Cortex of kidney (tissue), 1 donor: ENCODE measurements at places on chromosomes 16 and 17.

DNA sequence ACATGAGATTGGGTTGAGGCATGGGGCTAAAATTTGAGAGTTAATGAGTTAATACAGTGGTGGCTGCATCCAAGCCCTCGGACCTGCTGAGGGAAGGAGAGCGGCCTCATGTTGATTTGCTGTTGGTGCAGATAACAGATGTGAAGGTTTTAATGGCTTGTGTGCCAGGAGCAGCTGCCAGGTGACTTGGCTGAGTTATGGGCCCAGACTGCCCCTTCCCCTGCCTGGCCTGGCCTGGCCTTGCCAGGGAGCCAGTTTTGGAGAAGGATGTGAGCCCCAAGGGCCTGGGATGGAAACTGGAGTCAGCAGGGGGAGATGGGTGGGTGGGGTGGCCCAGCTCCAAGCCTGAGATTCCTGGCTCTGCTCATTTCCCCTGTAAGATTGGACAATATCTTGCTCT is 230.1 kb downstream of the CBLN1 start:
- no peak for DNase-seq

- no peak for DNase-seq
These were observed 11.5 kb upstream of the PITPNA start for GRCh38 chr17:1573932-1574696.

DNA sequence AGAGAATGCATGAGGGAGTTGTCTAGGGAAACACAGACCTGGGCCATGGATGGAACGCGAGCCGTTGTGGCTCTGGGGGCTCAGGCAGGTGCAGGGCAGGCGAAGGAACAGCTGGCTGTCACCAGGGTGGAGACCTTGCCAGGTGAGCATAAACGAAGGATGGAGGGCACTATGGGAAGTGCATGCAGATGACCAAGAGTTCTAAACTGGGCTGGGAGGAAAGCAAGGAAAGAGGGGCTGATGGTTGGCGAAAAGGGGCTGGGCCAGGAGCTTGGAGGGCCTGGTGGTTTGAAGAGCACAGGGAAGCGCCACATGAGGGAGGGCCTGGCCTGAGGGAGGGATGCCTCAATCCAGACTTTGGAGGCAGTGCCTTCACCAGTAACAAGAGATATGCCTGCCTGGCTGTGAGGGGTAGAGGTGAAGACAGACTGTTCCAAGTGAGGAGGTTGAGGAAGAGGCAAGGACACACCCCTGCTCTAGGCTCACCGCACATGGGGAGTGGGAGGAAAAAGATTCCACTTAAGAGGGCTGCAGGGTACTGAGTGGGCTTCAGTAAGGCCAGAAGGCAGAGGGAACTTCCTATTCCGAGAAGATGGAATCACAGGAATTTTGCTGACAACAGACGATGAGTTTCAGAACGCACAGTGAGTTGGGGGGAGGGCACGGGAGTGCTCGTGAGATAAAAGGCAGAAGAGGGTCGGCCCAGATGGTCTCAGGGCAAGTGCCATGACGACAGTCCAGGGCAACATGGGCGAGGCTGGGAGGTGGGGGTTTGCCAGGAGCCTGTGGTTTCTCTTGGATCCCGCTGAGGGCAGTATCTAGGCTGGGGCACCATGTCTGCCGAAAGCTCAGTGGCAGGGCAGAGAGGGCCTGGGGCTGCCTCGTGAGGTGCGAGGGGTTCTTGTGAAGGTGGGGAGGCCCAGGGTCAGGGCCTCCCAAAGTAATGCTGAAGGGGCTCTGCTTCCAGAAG is 20.6 kb downstream of the B9D1 start:
- DNase-seq = no peak

- DNase-seq = no peak
These were observed 12.5 kb downstream of the DHODH start for GRCh38 chr16:72021043-72021442.

- no peak for DNase-seq
These were observed 500.3 kb upstream of the CDH11 start for GRCh38 chr16:65622151-65622550.

- no peak for DNase-seq
These were observed 985.0 kb upstream of the GOT2 start for GRCh38 chr16:59719121-59719520.

DNA sequence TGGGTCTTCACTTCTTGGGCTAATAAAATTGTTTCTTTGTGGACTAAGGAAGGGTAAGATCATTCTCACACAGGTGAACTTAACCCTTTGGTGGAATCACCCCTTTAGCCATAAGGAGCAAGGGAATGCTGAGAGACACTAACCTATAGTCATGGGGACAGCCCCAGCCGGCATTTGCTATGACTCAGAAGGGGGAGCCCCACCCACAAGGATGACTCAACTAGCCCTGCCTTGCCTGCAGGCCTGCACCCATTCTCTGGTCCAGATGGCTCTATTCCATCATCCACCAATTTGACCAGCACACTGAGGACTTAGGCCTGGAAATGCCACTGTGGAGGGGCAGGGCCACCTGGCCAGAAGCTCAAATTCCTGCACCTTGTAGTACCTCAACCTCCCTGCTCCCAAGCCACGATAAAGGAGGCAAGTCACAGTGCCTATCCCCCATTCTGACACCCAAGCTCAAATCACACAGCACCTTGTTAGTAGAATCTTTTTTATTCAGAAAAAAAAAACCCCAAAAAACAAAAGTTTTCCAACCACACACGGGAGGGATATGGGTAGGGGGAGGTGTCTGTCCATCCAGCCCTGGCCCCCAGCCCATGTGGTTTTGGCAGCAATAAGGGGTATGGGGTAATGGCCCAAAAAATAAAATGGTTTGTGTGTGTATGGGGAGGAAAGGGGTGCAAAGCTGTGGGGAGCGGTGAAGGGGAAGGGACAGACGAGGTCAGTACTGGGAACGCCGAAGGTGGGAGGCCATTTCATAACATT is 3.0 kb downstream of the PFN1 start:
- no peak for DNase-seq

GRCh38 chr16:84052071-84052622 is 9.6 kb upstream of the SLC38A8 start:
- no peak for DNase-seq

DNA sequence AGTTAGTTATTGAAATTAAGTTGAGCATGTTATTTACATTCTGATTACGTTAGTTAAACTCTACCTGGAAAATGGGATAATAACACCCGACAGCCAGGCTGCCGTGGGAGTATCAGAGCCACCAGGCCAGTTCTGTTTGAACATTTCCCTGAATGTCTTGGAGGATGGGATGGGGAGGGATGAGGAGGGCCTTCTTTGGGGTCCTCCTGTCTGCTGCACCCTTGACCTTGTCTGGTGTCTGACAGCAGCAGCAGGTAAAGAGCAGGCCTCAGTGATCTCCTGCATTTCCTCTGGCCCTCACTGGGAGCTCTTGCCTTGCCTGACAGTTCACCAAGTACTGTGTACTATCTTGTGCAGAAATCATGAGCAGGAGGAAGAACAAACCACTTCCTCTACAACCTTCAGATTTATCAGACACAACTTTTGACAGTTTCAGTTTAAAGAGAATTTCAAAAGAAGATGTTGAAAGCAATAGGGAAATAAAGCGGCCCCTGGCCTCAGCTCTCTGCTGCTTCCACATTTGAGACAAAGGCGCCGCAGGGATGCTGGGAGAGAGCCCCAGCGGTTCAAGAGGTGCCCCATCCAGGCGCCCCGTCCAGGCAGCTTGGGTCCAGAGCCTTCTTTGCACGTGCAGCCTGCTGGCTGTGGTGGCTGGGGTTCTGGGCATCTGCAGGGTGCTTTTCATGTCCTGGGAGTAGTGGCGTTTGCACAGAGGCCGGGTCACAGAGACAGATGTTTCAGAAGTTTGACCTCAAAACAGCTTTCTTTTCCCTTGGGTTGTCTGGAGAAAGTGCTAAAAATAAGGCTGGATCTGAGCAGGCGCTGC is 25.3 kb downstream of the CMIP start:
- DNase-seq = no peak

DNA sequence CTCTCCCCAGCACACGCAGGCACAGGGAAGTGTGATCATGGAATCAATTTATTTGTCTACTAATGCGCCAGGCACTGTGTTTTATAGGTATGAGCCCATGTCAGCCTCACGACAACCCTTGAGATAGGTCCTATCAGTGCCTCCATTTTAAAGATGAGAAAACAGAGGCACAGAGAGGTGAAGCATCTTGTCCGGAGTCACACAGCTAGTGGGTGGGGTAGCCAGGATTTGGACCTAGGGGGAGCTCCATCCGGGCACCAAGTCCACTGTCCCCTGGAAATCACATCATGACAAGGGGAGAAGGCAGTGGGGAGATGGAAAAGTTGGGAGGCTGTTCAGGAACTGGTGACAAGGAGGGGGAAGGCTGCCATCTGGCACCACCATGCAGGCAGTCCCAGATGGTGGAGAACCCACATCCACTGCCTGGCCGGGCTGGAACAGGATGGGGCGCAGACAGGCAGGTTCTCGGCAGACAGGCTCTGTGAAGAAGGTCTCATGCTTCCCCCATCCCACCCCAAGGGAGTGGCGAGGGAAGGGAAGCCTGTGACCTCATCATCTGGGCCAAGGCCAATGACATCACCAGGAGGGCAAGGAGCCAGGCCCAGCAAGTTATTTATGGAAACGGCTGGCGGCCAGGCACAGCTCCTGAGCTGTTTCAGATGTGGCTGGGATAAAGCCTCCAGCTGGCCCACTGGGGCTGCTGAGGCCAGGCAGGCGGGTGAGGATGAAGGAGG is 126.0 kb upstream of the SDK2 start:
- no peak for DNase-seq

DNA sequence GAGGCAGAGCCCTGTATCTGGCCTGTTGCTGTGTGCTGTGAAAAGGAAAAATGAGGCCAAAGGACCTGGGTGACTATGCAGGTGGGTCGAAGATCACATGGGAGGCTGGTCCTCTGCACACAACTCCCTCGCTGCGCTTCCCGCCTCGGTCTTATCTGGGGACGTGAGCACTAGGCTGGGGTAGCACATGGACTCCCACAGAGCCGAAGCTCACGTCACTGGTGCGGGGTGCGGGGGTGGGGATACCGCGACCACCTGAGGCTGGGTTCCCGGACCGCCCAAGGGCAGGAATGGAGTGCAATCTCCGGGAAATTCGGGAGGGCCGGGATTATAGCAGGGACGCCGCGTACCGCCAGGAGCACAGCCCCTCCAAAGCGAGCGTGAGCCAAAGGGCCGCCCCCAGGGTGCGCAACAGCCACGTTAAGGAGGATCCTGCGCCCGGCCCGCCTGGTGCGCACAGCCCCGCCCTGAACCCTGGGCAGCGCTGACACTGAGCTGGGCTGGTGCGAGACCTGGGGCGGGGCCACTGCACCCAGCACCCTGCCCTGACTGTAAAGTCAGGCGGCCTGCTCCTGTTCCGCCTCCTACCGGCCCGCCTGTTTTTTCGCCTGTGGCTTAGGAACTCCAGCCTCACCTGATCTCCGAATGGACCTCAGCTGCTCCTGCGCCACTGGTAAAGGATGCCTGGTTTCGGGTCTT is 4.8 kb downstream of the MT1A start:
- no peak for DNase-seq

- DNase-seq = no peak
These were observed 1.7 kb downstream of the WBP2 start for GRCh38 chr17:75853433-75853832.

GRCh38 chr17:82212331-82213250 is at the start of gene CCDC57:
Gene CCDC57 (minus strand): TSS chr17:82212842. CDS start chr17:82201944, 10,898 bp downstream.
- no peak for DNase-seq

- DNase-seq = no peak
These were observed 2.4 kb downstream of the RUNDC3A start for GRCh38 chr17:44310609-44311376.

DNA sequence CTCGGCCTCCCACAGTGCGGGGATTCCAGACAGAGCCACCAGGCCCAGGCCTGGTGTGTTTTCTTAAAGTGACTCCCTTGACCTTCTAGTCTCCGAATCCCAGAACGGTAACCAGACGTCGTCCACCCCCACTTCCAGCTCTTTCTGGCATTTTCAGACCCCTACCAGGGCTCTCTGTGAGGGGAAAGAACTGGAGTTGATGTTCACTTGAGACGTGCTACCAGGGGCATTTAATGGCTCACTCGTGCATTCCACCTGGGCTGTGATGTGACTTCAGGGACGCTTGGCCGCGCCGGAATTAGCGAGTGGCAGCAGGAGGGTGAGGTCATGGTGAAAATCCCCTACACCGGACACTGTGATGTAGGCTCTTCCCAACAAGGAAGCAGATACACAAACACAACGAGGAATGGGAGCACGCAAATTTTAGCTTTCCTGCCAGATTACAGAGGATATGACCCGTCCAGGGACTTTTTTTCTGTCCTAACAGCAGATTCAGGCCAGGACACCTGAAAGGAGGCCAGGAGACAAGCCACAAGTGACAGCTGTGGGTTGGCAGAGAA is 1.1 kb upstream of the GNA13 start:
- no peak for DNase-seq

DNA sequence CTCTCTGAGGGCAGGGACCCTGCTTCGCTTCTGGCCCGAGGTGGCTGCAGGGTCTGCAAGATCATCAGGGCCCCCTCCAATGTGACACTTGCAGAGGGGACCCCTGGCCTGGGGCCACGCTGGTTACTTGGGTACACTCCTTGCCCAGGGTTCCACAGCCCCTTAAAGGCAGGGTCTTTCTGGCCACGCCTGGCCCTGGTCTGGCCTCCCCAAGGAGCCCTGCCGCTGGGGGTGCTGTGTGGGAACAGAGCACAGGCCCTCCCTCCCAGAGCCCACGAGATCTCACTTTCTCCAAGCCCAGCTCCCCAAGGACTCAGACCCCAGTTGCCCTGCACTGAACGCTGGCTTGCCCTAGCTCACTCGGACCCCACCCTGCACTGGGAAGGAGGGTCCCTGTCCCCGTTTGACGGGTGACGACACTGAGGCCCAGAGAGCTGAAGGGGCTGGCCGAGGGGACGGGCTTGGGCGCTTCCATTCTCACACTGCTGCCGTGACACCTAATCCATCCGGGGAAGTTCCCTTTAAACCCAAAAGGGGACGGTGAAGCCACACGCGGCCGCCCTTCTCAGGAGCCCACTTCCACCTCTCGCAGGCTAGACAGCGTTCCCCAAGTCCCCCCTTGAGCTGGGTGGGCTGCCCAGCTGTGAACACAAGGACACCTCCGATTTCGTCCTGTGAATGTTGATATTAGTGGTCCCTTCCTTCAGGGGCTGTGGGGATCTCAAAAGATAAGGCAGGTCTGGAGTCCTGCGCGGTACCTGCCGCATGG is 26.9 kb upstream of the OSGIN1 start:
- no peak for DNase-seq

GRCh38 chr17:50170662-50171370 is 5.0 kb downstream of the SGCA start:
- DNase-seq = no peak

DNA sequence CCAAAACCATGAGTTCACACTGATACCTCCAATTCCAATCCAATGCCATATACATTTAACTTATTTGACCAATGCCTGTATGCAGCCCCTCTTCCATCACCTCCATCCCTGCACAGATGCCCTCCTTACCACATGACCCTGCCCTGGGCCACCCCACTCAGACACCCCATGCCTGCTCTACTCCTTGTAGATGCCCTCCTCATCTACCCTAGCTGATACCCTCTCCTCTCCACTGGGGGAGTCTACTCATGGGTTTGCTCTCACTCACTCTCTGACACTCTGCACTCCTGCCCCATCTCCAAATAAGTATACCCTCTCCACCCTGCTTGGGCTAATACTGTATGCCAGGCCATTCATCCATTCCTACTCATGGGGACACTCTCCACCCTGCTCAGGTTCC is 16.0 kb upstream of the CMTM4 start:
- no peak for DNase-seq
